ENCODE measurements at places on chromosomes 2 and 18. TPM values are rescaled to one million over a fixed set of nuclear protein-coding genes. Genes with fewer than 3 reads are reported as not detected.

DNA sequence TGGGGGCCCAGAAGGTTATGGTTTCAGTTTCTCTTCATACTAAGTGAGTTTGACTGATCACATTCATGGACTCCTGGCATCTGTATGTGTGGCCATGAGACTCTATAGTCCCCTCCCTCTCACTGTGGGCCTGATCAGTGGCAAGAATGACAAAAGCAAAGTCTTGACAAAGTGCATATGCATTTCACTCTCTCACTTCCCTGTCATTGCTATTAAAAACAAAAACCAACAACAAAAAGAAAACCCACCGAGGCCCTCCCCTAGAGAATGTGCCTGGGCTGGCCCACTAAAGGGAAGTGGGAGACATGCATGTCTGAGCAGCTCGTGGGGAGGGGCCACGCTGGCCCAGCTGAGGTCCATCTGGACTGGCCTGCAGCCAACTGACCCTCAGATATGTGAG, 600.1 kb upstream of the RAB6C start:
- no peak overlapping the region for H3K27ac ChIP-seq
- H3K36me3 ChIP-seq = no peaks in the 10 kb centered on the region
- H3K27me3 ChIP-seq = no peaks in the 10 kb centered on the region
- H3K4me3 ChIP-seq = no peak overlapping the region
- no peak for DNase-seq

DNA sequence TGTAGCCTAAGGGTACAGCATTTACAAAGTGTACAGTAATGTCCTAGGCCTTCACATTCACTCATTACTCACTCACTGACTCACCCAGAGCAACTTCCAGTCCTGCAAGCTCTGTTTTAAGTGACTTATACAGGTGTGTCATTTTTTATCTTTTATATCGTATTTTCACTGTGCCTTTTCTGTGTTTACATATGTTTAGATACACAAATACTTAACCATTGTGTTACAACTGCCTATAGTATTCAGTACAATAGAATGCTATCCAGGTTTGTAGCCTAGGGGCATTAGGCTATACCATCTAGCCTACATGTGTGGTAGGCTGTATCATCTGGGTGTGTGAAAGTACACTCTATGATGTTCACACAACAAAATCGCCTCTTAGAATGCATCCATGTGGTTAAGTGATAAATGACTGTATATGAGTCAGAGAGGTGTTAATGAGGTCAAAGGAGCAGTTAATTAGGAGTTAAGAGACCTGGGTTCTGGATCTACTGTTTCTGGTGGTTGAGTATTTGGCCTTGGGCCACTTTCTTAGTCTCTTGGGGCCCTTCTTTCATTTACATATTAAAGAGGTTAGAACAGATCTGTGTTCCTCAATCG, 149.1 kb downstream of the GREB1L start:
- no peaks in the 10 kb centered on the region for H3K36me3 ChIP-seq
- no peak overlapping the region for H3K4me3 ChIP-seq
- H3K27me3 ChIP-seq = no peaks in the 10 kb centered on the region
- no peaks in the 10 kb centered on the region for H3K4me1 ChIP-seq

GRCh38 chr2:63059793-63060471, 9.3 kb downstream of the OTX1 start:
- no peaks in the 10 kb centered on the region for H3K36me3 ChIP-seq
- no peak overlapping the region for H3K27ac ChIP-seq
- H3K4me3 ChIP-seq = peak overlapping the region; percentile 45
- peaks cover 6% of the 10 kb centered on the region for H3K27me3 ChIP-seq
- H3K4me1 ChIP-seq = no peaks in the 10 kb centered on the region

DNA sequence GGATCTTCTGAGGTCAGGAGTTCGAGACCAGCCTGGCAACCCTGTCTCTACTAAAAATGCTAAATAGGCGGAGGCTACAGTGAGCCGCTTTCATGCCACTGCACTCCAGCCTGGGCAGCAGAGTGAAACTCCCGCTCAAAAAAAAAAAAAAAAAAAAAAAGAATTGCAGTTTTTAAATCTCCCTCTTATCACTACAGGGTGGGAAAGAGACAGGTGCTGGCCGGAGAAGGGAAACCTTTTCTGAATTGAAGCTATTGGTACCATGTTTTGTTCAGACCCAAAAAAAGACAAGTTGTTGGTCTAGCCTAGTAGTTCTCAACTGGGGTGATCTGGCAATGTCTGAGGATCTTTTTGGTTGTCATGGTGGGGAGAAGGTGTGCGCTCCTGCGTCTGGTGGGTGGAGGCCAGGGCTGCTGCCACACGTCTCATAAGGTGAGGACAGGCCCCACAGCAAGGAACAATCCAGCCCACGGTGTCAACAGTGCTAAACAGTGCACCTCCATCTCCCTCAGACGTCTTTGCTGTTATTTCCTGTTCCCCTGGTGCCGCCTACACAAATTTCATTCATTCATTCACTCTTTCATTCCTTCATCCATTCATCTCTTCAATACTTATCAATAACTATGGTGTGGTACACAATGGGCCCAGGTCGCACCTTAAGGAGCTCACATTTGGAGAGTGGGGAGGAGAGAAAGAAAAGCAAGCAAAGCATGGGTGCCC, 28.8 kb upstream of the ODC1 start:
- H3K27ac ChIP-seq = no peak overlapping the region
- DNase-seq = no peak
- H3K4me1 ChIP-seq = no peaks in the 10 kb centered on the region
- no peaks in the 10 kb centered on the region for H3K27me3 ChIP-seq
- no peaks in the 10 kb centered on the region for H3K36me3 ChIP-seq
- no peak overlapping the region for H3K4me3 ChIP-seq

GRCh38 chr2:67158718-67159117, 238.4 kb upstream of the ETAA1 start:
- H3K4me1 ChIP-seq = no peaks in the 10 kb centered on the region
- no peak for DNase-seq
- H3K36me3 ChIP-seq = no peaks in the 10 kb centered on the region

- no peak for DNase-seq
- H3K4me1 ChIP-seq = no peaks in the 10 kb centered on the region
- no peaks in the 10 kb centered on the region for H3K36me3 ChIP-seq
- H3K27ac ChIP-seq = no peak overlapping the region
Measured at GRCh38 chr2:41854227-41854626, 193.6 kb upstream of the PKDCC start.

Gene TEX44
- not detected for total RNA-seq

Gene SMYD1
- total RNA-seq = not detected
